ENCODE measurements at places on chromosomes 11 and 22.

DNA sequence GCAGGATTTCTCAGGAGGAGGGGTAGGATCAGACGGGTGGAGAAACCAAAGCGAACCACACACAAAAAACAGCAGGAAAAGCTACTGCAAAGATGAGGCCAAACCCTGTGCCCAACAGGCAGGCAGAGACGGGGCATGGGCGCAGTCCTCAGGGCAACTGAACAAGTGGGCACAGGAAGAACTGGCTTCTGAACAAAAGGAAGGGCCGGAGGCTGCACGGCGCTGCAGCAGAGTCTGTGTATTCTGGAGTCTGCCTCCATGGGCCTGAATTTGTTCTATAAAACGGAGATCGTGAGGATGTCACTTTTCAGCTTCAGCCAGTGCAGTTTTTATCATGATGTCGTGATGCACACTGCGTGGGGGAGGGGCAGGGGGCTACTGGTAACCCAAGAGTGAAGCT, 1026.0 kb downstream of the TBC1D22A start:
- no peak for DNase-seq

GRCh38 chr11:79026803-79027445, 413.9 kb downstream of the TENM4 start:
- DNase-seq: no peak

GRCh38 chr22:19730198-19730597, 6.9 kb downstream of the GP1BB start:
- no peak for DNase-seq

DNA sequence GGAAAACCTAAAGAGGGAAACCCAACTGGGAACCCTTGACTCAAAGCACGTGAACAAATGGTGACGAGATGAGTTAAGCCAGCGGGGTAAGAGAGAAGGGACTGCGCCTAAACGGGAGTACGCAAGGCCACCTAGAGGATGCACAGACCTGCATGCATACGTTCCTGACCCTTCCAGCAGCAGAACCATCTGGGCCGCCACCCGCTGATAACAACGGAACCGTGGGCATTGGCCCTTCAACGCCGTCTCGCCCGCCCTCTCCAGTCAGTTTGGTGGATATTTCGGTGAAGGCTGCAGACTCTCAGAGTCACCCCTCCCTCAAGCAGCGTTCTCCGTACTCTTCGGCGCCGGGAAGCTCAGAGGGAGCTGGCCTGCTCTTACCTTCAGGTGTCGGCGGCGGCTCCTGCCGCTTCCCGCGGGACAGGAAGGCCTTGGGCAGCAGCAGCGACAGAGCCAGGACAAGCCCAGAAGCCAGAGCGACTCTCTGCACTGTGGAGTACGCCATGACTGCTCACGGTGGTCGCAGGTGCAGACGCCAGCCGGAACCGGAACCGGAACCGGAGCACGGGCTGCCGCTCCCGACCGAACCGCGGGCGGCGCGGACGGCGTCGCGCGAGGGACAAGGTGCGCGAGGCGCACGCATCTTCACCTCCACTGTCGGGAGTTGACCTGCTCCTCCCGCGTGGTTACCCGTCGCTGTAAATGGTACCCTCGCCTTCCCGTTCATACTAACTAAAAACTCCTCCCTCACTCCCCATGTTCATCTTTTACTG, at the start of gene RIC3:
Gene RIC3 (minus strand): TSS at position 541 of the 773 bp plus-strand sequence. CDS start 36 bp downstream, at position 505.
- peak; percentile 31 for DNase-seq

DNA sequence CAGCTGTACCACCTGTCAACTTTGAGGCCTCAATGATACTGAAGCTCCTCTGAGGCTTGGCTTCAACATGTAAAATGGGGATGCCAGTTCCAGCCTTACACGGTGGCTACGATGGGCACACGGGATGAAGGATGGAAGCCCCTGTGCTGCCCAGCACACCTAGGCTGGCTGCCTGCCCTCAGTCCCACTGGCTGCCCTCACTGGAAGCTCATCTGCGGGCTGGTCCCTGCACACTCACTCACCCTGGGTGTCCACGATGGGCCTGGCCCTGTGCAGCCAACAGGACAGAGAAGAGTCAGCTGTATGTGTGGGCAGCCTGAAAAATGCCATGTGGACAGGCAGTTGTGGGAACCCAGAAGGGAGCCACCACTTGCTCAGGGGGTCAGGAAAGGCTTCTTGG, 2.2 kb downstream of the YIF1A start:
- no peak for DNase-seq

DNA sequence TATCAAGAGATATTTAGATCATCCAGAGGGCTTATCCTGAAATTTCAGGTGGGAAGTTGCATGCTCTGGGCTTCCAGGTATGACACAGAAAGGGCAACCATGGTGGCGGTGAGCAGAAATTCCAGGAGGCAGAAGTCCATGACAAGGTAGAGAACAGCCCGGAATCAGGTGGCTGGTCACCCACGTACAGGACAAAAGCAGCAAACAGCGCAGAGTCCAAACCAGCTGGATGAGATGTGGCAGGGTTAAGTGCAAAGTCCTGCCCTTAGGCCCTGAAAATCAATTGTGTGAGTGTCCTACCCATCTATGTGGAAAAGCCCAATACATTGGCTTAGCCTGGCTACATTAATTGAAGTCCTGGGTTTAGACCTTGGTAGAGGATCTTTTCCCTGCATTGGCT, 11.6 kb downstream of the PPFIBP2 start:
- DNase-seq: no peak

- DNase-seq: no peak
These were observed 860 bp downstream of the TMEM184B start for GRCh38 chr22:38271927-38272372.

- no peak for DNase-seq
These were observed 567.9 kb downstream of the NTM start for GRCh38 chr11:131938351-131938751.

DNA sequence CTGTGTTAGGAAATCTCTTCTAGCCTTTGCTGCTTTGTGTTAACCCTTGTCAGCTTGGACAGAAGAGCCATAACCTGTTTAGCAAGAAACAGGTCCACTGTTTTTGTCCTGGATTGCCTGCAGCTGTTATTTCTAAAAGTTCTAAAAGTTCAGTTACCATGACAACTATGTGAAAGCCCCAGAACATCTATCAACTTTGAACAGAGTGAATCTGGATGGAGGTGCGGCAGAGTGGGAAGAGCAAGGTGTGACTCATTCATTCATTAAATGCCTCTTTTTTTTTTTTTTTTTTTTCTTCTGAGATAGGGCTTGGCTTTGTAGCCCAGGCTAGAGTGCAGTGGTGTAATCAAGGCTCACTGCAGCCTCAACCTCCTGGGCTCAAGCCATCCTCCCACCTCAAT, 50.5 kb downstream of the RBX1 start:
- no peak for DNase-seq

GRCh38 chr11:87493516-87493915, 455.8 kb downstream of the TMEM135 start:
- DNase-seq: no peak

DNA sequence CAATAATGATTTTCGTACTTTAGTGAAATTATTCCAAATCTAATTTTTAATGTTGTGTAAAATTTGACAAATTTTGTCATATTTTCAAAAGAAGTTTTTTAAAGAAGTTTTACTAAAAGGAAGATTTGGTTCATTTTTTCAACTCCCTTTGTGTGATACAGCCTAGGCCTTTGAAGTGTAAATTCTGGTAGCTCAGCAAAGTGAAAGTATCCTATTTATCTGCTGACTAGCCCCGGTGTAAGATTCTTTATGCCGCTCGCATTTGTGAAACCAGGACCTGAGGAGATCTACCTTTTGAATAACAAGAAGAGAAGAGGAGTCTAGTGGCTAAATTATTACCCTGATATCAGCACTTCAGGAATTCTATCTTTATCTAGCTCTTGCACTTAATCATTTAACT, 177.4 kb downstream of the JRKL start:
- no peak for DNase-seq

DNA sequence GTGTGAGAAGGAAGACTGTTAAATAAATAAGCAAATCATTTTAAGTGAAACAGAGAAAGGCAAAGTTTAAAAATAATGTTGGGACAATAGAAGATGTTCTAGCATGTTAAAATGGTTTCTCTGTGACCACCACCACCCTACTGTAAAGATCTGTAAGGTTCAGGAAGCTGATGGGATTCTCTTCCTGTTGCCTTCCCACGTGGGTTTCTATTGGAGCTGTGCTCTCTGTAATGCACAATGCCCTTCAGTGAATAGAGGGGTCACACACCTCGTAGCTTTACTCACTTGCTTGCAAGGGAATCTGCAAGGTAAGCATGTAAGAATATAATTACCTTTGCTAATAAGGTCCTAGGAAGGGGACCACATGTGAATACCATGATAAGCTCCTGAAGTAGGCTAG, 170.5 kb downstream of the CASP12 start:
- no peak for DNase-seq

GRCh38 chr11:27394781-27395228, 31.8 kb upstream of the CCDC34 start:
- no peak for DNase-seq

DNA sequence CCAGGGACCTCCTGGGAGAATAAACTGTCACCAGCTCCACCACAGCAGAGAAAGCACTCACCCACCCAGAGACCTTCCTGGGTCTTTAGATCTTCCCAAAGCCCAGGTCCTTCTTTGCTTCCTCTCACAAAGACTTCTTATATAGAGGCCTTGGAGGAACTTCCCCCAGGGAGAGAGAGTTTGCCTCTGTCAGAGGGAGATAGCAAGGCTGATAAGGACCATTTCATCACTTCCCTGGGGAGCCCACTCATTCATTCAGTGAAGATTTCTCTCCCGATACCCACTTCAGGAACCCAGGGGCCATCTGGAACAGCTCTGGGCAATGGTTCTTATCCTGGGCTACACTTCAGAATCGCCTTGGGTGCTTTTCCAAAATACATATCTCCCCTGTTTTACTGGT, at the start of gene PRG2:
Gene PRG2 (minus strand): TSS at position 116 of the 400 bp plus-strand sequence. CDS start 706 bp downstream, outside the sequence.
- DNase-seq: no peak

GRCh38 chr11:118263112-118263511, 985 bp downstream of the MPZL2 start:
- DNase-seq: no peak

DNA sequence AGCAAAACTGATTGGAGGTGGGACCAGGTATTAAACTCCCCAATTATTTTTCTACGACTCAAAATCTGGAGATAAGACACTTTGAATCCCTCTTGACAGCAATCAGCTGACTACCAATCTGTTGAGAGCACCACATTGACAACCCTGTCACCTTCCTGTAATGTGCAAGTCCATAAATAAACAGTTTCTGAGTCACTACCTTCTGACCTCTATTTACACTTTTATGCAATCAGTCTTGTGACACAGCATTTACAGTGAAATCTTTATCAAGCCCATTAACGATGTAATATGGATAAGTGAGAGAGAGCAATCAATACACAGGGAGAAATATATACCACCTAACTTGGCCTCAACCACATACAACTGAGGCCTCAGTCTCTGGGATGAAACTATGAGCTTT, 283.7 kb upstream of the ANO5 start:
- no peak for DNase-seq

DNA sequence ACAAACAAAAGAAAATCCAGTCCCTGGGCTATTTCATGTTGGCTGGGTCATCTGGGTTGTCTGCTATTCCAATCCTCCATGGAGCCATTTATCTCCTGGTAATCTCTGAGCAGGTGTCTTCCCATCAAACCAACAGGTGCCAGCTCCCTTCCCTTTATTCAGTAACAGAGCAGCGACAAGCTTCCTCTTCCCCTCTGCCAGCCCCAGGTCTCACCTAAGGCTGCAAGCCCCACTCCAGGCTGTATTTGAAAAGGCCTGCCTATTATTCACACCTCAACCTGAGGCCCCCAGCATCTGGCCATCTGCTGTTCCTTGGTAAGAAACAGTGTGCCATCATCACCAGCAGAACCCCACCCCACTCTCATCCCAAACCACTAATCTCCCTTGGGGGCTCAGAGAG, 436.2 kb downstream of the BUD13 start:
- DNase-seq: no peak

- DNase-seq: no peak
These were observed 216.4 kb downstream of the GRM5 start for GRCh38 chr11:88849368-88849767.

GRCh38 chr11:36240173-36240572, 49.1 kb downstream of the COMMD9 start:
- DNase-seq: no peak

GRCh38 chr11:110634370-110634769, 77.9 kb downstream of the ARHGAP20 start:
- no peak for DNase-seq

GRCh38 chr11:11535611-11536010, 86.2 kb downstream of the GALNT18 start:
- no peak for DNase-seq
